ENCODE measurements at places on chromosomes 5 and 9.
A peak's percentile ranks its signal among the peaks of the same experiment; 100 is the strongest.

GRCh38 chr9:37582548-37583157, 6.5 kb upstream of the FBXO10 start:
- peak; percentile 14 for DNase-seq

- DNase-seq: no peak
Observed at GRCh38 chr5:149616727-149617285, 35.5 kb downstream of the ARHGEF37 start.

DNA sequence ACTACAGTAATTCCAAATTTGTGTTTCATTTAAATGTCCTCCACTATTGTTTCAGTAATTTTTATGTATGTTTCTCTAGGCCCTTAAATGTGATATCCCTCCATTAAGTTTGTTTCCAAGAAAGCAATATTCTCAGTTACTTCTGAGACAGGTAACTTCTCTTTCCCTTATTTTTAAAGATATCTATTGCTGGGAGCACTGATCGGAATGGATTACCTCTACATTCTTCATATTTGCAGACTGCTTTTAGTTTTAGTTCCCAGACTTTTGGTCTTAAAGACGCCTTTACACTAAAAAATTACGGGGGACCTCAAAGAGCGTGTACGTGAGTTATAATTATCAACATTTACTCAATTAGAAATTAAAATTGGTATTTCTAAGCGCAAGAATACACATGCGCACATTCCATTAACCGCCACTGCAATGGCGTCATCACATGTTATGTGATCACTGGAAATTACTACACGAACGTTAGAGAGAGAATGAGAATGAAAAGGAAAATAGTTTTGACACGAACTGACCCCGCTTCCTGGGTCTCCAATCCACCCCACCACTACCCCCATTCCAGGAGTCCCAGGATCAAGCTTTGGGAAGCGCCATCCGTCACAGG, 519 bp upstream of the RAD50 start:
- DNase-seq: no peak

DNA sequence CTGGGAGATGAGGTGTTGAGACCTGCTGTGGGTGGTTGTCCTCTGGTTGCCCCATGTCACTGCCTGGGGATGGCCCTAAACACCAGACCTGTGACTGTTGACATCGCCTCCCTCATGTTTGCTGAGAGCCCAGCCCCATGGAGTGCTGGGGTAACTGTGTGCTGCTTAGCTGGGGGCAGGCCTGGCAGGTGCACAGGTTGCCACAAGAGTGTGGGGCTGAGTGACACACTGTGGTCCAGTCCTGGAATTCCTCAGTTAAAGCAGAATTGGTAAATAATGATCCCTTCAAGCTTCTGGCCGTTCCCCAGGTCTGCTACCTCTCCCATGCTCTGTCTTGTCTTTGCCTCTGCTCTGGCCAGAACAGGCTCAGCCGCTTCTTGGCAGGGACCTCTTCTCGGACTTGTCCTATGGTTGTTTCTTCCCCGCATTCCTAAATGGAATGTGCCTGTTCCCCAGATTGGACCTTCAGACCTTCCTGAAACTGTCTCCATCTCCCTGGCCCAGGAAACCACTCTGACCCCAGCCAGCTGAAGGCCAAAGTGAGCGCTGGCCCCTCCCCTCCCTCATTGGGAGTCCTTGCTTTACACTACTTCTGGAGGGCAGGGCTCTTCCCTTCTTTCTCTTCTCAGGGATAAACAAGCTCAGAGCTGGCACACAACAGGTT, 61.2 kb upstream of the PITX1 start:
- DNase-seq: no peak

- DNase-seq: no peak
Observed at GRCh38 chr9:20030221-20030620, 241.4 kb upstream of the SLC24A2 start.

GRCh38 chr5:139660105-139660922, 12.2 kb downstream of the CXXC5 start:
- no peak for DNase-seq

DNA sequence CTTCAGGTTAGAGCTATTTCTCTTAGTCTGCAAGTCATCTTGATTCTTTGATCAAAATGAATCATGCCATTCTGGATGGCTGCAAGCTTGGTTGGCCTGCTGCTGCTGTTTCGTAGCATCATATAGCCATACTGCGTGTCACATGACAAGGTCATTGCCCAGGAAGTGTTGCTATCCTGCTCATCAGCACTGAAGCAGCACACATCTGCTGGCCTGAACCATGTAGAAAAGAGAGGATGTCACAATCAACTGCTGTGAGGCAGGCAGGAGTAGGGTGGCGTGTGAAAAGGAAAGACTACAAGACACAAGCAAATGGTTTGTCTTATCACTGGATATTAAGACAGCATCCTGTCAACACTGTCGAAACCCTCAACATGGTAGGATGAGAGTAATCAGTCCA, 376.7 kb upstream of the RORB start:
- no peak for DNase-seq

GRCh38 chr5:36535378-36535777, 71.0 kb upstream of the SLC1A3 start:
- DNase-seq: no peak

- DNase-seq: no peak
Observed at GRCh38 chr5:151703227-151703626, 16.5 kb upstream of the SPARC start.

- no peak for DNase-seq
Observed at GRCh38 chr9:89916001-89916597, 311.3 kb downstream of the GADD45G start.

DNA sequence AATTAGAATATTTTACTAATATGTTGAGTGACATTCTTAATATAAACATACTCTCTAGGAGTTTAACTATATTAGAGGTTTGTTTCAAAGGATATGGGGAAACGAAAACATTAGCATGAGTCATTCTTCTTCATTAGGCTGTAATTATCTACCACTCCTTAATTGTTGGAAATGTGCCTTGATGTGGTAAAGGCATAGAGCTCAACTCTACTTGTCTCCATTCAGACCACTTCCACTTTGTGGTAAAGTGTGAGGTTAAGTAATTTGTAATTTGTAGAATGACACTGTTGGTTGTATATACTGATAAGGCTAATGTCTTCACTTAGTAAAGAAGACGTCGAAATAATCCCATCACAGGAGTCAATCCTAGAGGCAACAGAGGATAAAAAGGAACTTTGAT, 58.1 kb downstream of the HAPLN1 start:
- no peak for DNase-seq

- no peak for DNase-seq
Observed at GRCh38 chr5:19777363-19777762, 210.6 kb downstream of the CDH18 start.

DNA sequence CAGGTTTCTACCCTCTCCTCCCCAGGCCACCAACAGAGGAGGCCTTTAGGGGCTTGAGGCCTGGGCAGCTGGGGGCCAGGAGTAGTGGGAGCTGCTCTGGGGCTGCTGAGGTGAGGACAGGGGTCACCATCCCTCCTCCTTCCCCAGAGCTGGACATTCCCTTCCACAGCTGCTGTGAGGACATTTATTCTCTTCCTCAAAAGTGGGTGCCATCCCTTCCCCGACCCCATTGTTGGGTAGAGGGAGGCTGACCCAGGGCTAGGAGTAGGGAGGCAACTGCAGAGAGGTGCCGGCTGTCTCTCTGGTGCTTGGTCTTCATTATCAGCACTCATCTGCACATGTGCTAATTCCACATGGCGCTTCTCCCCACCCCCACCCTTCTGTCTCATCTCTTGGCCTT, 113.9 kb upstream of the FBXL7 start:
- DNase-seq: no peak

DNA sequence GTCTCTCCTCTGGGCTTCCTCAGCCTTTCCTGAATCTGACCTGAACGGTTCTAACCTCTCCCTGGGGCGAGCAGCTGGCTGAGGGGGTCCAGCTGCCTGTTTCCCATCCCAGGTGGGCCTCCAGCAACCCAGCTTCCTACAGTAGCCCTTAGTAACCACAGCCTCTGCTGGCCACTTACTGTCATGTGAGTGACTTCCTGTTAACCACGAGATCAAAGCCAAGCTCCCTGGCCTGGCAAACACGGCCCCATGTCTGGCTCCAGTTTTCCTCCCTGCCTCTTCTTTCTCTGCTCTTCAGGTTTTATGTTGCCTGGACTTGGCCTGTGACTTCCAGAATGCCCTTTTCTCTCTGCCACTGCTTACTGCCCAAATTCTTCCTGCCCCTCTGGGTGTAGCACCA, 47.2 kb upstream of the DAB2IP start:
- no peak for DNase-seq

GRCh38 chr9:93120846-93121315, 13.2 kb downstream of the NINJ1 start:
- no peak for DNase-seq

DNA sequence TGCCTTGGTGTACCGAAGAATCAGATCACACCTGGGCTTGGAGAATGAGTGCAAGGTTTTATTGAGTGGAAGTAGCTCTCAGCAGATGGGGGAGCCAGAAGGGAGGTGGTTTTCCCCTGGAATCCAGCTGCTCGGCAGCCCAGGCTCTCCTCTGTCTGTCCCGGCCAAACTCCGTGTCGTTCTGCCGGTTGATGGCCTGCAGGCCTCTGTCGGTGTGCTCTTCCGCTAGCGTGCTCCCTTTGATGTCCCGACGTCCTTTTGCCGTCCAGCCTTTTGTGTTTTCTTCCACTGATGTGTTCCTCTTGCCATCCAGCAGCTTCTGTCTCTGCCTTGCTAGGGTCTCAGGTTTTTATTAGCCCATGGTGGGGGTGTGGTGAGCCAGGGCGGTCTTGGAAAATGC, 28.0 kb upstream of the MIER3 start:
- no peak for DNase-seq

- DNase-seq: no peak
Observed at GRCh38 chr5:57948091-57948490, 465.5 kb upstream of the ACTBL2 start.

DNA sequence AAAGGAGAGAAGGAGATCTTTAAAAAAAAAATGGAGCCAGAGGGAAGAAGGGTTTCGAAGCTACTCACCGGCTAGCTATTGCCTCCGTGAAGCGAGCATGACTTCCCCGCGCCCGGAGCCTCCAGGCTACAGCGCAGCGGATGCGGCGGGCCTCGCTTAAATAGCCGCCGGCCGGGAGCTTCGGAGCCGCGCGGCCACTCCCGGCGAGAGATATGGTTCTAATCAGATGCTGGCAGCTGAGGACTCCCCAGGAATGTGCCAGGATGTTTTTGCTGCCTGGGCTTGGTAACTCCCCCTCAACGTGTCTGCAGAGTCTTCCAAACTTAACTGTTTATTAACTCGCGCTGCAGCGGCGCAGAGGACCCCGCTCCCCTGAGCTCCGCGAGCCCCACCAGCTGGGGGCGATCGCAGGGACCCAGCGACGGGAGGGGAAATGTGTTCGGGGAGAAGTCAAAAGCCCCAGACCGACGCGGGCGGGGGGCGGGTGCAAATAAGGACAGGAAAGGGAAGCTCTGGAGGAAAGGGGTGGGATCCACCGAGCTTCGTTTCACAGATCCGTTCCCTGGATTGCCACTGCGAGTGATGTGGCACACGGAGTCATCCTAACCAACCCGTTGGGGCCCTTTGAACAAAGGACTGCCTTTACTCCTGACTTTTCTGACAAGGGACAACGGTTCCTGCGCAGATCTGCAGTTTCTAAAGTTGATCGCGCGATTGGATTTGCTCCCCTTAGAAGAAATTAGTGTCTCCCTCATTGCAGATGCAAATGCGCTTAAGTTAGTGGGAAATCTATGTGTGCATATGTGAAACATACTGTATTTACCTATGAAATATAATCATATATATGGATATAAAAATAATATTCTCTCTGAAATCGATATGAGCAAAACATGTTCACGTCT, at the start of gene DAB2:
Gene DAB2, minus strand, starts transcription at position 245 of the 902 bp plus-strand sequence. CDS start 30,660 bp downstream, outside the sequence.
- DNase-seq: peak; percentile 26

- DNase-seq: no peak
Observed at GRCh38 chr9:93644397-93645088, 68.2 kb downstream of the PHF2 start.

- no peak for DNase-seq
Observed at GRCh38 chr9:94159069-94159939, 75.0 kb downstream of the PTPDC1 start.

DNA sequence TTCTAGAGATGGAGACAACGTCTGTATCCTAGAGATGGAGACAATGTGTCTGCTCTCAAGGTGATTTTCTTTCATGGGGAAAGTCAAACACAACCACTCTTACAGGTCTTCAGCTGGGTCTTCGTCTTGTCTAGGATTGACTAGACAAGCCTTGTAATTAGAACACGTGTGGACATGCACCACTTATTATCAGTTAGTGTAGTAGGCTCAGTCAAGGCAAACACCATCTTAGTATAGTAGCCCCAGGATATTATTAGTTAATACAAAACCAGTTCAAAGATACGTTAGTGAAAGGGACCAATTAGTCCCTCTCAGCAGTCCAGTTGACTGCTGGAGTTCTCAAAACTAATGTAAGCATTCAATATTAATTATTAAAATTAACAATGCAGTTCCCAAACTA, 15.1 kb upstream of the CCL28 start:
- no peak for DNase-seq

GRCh38 chr5:156328766-156329165, 1.8 kb downstream of the SGCD start:
- no peak for DNase-seq

GRCh38 chr9:134381671-134382516, 55.6 kb downstream of the RXRA start:
- peak; percentile 52 for DNase-seq

GRCh38 chr9:121735065-121735792, 83.8 kb downstream of the DAB2IP start:
- no peak for DNase-seq

- no peak for DNase-seq
Observed at GRCh38 chr5:130251931-130252330, 347.7 kb downstream of the CHSY3 start.

- DNase-seq: no peak
Observed at GRCh38 chr9:110087605-110088004, 120.4 kb downstream of the C9orf152 start.

- DNase-seq: no peak
Observed at GRCh38 chr5:28544501-28544900, 1506.1 kb upstream of the CDH9 start.

GRCh38 chr5:138386290-138386689, 33.8 kb downstream of the KDM3B start:
- no peak for DNase-seq

DNA sequence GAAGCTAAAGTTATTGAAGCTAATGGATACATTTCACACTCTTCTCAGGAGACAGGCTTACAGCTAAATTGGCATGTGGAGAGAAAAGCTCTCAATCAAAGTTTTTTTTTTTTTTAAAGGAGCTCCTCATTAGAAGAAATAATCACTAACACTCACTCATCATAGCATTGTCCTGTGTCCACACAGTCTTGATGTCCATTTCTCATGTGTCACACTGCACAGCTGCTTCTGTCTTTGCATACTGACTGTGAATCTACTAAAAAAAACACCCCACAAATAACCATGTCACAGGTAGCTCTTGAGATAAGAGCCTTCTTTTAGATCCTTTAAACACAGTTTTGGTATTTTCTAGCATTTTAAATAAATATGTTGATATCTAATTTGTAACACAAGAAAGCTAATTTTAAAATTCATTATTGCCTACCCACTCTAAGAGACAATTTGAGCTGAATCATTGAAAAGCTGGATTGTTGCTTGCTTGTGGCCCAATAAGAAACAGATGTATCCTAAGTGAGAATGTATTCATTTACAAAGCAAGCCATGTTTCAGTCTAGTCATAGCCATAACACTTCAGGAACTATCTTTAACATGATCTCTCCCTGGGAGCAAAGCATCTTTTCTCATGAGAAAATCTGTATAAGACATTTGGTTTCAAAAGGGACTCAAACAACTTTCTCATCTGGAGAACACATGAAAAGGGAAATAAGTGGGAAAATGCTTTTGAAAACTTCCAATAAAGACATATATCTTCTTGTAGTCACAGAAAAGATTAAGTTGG, 48.1 kb upstream of the PCSK1 start:
- DNase-seq: no peak

All from CD4-positive, alpha-beta T cell treated with Interleukin-6 at 100 ng/mL for 8 hours (primary cell).